ENCODE measurements at places on chromosomes 11 and 22. TPM values are rescaled to one million over a fixed set of nuclear protein-coding genes. Genes with fewer than 3 reads are reported as not detected.

GRCh38 chr11:12137005-12137690 lies 26.8 kb downstream of the MICAL2 start:
- no peak for DNase-seq

- DNase-seq = no peak
Measured at GRCh38 chr11:13082588-13082987, 73.5 kb downstream of the RASSF10 start.

DNA sequence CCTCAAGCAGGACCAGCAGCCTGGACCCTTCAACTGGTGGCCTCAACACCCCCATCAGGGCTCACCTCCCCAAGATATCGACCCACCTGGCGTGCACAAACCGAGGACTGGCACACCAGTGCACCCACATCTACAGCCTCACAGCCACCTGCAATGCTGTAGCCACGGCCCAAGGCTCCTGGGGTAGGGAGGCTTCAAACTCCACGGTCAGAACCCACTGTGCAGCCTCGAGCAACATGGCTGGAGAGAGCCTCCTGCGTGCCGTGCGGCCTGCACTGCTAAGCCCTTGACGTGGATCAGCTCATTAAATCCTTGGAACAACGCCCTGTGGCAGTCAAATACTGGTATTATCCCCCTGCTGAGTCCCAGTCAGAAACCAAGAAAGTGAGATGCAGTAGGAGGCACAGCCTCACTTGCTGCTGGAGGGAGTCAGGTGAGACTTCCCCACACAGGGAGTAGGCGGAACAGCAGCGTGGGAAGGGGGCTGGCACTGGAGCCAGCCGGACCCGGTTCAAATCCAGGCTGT lies 4.6 kb downstream of the CARD10 start:
- DNase-seq = peak; percentile 49

DNA sequence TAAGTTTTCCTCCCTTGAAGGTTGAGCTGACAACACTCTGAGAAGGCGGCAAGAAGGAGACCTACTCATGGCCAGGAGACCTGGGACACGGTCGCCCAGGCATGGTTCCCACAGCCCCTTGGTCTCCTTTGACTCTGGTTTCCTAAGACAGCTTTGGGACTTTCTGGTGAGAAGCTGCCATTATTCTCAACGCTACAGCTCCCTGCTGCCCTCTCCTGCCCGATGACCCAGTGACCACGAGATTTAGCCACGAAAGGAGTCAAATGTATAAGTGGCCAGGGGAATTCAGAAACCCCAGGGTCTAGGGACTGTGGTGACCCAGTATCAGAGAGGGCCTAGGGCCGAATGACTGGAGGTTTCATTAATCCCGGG lies 699 bp upstream of the SDF2L1 start:
- peak; percentile 58 for DNase-seq

Gene GPR83
- 0.45 TPM for polyA plus RNA-seq

DNA sequence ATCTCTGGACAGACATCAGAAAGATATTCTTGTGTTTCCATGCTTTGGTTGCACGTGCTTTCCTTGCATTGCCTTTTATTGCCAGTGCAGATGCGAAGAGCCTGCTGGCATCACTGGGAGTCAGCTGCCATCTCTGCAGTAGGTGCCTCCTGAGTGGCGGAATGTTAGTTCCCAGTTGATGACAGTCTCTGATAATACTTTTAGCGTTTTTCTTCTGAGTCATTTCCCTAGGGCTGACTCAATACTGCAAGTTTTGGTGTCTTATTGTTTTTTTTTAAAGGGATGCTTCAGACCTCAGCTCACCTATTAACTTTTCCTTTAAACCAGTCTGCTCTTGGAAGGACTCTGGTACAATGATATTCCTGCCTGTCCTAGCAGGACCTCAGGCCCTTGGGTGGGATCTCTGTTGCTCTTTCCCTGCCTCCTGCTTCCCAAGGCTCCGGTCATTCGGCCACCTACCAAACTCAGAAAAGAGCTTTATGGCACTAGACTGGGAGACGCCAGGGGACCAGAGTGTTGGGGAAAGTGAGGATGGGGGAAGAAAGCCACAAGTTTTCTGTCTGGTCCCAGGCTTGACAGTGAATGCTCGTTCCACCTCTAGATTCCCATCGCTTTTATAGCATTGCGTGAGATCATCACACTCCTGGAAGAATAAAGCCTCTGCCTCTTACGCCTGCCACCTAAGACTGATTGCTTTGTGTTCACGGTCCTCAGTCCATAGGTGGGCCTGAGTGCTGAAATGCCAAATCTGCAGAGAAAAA lies 308.7 kb downstream of the DDX10 start:
- DNase-seq = no peak

GRCh38 chr11:57500515-57500914 lies 15.0 kb downstream of the SLC43A1 start:
- DNase-seq = no peak

DNA sequence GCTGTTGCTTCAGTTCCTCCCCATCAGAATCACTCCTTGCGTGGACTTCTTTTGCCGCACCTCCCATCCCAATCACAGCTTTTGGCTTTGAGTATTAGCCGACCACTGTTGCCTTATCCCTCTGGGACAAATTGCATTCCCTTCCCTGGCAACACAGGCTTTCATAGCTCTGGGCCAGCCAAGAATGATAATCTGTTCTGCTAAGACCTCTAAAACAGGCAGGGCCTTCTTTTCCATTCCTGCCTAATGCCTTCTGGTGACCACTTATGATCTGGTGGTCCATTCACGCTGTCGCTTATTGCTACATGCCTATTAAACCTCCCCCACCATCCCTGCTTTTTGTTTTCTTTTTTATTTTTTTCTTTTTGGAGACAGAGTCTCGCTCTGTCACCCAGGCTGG lies 9.6 kb downstream of the SEC14L2 start:
- DNase-seq = no peak

GRCh38 chr11:79744941-79745340 lies 304.1 kb upstream of the TENM4 start:
- DNase-seq = no peak

- DNase-seq = peak; percentile 81
Measured at GRCh38 chr22:36301384-36301828, 48.5 kb downstream of the APOL1 start.

GRCh38 chr11:80783561-80783960 lies 1342.7 kb upstream of the TENM4 start:
- no peak for DNase-seq

GRCh38 chr22:22366537-22366936 lies 122.0 kb downstream of the VPREB1 start:
- DNase-seq = no peak

DNA sequence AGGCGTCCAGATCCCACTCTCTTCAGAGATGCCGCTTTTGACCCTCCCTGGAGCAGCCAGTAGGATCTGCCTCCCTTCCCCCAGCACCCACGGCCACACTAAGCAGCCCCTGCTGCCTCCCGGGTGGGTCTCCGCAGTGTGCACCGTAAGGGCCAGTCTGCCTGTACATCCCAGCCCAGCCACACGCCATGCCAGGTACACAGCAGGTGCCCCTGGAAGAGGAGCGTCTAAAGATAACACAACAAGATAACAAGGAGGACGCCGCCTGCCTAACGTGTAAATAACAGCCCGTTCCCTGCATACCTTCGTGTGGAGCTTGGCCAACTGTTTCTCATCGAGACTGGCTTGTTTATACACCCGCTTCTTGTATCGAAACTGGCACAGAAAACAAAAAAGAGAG lies 139.4 kb downstream of the SHANK2 start:
- DNase-seq = no peak

Gene CRYBA4
- 2.6 TPM for polyA plus RNA-seq

Gene MRE11
- polyA plus RNA-seq = 9.2 TPM

DNA sequence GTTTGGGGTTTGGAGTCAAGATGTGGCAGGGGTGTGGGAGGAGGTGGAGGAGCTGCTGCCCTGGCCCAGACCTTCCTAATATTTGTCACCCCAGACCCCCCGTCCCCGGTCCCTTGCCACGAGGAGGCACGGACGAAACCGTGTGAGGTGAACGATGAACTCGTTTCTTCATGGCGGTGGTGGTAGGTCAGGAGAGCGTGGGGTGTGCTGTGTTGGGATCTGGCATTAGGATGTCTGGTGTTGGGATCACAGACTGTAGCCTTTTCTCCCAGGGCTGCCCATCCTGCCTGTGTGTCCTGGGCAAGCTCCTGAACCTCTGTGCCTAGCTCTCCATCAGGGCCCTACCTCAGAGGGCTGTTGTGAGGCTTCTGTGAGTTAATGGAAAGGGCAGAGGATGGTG lies 8.4 kb downstream of the MAPK8IP2 start:
- no peak for DNase-seq

GRCh38 chr11:13776134-13776815 lies 107.8 kb downstream of the FAR1 start:
- DNase-seq = no peak

- DNase-seq = no peak
Measured at GRCh38 chr11:118497831-118498230, 29.4 kb upstream of the TTC36 start.

- DNase-seq = no peak
Measured at GRCh38 chr11:70608568-70609470, 210.5 kb downstream of the CTTN start.

Gene TMEM109
- polyA plus RNA-seq = 59.1 TPM

DNA sequence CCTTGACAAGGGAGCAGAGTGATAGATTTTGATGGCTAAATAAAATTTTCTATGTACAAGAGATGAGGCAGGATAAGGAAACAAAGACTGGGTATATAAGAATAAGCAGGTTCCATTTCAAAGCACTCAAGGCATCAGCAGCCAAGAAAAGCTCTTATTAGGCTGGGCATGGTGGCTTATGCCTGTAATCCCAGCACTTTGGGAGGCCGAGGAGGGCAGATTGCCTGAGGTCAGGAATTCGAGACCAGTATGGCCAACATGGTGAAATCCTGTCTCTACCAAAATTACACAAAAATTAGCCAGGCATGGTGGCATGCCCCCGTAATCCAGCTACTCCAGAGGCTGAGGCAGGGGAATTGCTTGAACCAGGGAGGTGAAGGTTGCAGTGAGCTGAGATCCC lies 563.4 kb upstream of the CCDC179 start:
- no peak for DNase-seq

DNA sequence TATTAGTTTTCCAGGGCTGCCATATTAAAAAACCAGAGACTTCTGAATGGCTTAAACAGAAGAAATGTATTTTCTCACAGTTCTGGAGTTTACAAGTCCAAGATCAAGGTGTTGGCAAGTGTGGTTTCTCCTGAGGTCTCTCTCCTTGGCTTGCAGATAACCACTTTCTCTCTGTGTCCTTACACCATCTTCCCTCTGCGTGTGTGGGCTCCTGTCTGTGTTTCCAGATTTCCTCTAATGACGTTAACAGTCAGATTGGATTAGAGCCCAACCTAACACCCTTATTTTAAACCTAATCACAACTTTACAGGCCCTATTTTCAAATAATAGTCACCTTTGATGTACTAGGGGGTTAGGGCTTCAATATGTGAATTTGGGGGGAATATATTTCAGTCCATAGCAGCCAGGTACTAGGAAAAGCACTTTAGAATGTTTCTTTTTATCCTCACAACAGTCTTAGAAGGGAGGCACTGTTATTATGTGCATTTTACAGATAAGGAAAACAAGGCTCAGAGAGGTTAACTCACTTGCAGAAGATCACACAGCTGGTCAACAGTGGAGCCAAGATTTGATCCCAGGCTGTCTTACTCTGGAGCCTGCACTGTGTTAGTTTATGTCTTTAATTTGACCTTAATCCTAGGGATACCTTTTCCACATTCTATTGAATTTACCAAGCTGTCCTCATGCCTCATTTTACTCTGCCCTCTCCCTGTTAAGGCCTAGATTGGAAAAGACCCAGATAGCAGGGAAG lies 116.4 kb upstream of the CRYBB3 start:
- no peak for DNase-seq

DNA sequence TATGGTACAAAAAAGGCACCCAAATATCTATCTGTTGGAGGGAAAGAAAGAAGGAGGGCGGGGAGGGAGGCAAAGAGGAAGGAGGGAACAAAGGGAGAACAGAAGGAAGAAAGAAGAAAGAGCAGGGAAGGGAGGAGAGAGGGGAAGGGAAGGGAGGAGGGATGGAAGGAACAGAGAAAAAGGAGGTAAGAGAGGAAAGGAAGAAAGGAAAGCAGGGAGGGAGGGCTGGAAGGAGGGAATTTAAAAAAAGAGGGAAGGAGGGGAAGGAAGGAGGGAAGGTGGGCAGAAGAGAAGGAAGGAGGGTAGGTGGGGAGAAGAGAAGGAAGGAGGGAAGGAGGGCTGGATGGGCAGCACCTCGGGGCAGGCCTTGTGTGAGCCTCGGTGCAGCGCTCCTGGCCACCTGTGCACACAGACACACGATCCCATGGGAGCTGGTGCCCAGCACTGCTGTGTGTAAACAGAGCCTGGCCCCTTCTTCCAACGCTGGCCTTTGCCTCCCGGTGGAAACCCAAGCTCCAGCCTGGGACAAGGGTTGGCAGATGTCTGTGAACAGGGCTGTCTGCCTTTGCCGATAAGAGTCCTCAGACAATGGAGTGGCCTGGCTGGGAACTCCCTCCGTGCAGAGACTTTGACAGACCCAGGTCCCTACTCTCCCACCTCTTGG lies 23.2 kb downstream of the SMIM38 start:
- no peak for DNase-seq

Gene DENND6B
- 22.0 TPM for polyA plus RNA-seq

Gene EP300
- polyA plus RNA-seq = 59.2 TPM

Gene ROBO4
- polyA plus RNA-seq = 7.0 TPM

- DNase-seq = no peak
Measured at GRCh38 chr11:89498845-89499448, 7.8 kb upstream of the NOX4 start.

DNA sequence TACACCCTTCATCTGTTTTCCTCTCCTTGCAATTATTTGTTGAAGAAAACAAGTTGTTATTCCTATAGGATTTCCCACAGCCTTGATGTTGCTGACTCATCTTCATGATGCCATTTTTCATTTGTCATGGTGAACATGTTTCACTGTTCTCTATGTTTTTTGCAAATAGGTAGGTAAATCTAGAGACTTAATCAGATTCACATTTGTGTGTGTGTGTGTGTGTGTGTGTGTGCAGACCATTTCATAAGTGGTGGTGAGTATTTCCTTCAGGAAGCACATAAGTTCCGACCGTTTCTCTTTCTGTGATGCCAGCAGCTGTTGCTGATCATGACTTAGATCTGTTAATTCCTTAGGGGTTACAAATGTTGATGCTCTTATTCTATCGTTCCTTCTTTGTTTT lies 80.3 kb upstream of the IZUMO1R start:
- DNase-seq = no peak

DNA sequence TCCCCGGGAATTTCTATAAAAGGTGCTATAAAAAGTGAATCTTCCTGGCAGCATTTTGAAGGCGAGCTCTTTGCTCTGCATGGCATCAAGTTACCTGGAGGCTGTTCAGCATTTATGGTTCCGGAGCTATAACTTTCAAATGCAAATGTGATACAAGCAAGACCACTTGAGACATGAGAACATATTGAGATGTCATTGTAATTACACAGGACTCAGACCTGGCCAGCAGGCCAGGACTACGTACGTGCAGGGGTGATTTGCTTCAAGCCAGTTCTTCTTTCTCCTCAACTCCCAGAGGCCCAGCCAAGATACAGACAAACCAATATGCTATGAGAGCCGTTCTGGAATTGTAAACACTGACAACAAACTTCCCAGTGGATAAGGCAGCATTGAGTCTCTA lies 227.4 kb upstream of the FAT3 start:
- no peak for DNase-seq

Gene MISFA
- polyA plus RNA-seq = 483 TPM
